Posterior cingulate gyrus (tissue), 11 donors: ENCODE measurements at places on chromosomes 3 and 15.

DNA sequence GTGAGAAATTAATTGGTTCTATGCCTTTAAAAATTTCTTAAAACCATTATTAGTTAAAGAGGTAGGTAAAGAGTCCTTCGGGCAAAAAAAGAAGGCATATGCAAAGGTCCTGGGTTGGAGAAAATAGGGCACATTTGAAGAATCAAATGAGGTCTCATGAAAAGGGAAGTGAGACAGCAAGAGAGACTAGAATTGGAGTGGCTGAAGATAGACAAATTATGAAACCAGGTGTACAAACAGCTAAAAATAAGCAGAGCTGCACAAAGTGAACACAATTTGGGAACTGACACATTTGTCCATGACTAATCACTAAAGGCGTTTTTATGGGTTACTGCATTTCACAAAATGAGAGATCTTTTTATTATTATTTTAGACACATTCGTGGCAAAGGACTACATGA is 581.2 kb downstream of the PYDC2 start:
- no peak for DNase-seq

GRCh38 chr15:71202712-71203111 is 87.4 kb downstream of the THSD4 start:
- DNase-seq, result no peak

DNA sequence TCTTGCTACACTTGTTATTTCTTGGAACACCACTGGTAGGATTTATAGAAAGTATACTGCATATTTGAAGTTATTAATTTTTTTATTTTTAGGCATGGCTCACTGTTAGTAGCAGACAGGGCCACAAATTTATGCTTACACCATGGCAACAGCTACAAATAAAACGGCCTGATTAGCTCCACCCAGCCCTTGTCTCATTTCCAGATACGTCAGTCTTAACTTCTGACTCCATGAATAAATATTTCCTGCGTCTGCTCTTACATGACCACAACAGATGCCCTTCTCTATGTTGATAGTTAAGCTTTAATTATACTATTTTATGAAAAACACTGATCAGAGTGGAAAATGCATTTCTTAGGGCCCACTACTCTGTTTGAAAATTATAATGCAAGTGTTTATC is 62.3 kb upstream of the CPOX start:
- no peak for DNase-seq

- no peak for DNase-seq
Observed at GRCh38 chr15:31379042-31379441, 52.4 kb downstream of the KLF13 start.

DNA sequence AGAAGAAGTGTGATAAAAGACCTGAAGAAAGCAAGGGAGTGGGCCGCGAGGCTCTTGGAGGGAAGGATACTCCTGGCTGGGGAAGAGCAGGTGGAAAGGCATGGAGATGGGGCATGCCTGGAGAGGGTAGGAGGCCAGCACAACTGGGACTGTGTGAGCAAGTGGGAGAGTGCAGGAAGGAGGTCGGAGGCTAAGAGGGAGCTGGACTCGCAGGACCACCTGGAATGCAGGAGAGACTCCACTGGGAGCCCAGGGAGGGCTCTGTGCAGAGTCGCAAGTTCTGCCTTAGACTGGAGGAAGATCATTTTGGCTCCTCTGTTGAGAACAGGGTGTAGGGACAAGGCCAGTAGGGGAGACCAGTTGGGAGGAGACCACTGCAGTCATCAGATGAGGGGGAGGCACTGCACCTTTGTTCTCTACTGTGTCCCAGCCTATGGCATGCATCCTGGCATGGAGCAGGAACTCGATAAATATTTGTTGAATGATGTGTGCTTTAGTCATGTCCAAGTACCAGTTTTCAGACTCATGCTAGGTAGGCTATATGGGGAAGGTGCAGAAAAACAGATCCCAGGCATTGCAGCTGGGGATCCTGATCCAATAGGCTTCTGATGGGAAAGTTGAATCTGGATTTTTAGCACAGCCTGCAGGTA is 13.7 kb downstream of the FAM107A start:
- DNase-seq, result no peak

DNA sequence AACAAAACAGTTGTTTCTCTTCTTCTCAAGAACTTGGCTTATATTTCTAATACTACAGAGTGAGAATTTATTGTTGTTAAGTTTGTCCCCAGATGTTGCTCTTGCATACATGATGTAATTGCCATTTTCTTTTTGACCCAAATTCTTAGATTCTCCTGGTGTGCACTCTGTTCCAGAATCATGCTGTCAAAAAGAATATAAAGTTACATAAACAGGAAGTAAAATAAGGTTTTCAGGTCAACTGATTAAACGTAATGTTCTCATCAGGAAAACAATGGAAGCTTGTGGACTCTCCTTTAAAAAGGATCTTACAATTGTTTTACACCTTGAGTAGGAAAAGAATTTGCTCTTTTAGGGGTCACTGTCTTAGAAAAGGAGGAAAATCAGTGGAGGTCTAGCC is 121.8 kb downstream of the ADAM10 start:
- DNase-seq, result no peak

- no peak for DNase-seq
Observed at GRCh38 chr15:99909592-99910295, 176.5 kb upstream of the LYSMD4 start.

DNA sequence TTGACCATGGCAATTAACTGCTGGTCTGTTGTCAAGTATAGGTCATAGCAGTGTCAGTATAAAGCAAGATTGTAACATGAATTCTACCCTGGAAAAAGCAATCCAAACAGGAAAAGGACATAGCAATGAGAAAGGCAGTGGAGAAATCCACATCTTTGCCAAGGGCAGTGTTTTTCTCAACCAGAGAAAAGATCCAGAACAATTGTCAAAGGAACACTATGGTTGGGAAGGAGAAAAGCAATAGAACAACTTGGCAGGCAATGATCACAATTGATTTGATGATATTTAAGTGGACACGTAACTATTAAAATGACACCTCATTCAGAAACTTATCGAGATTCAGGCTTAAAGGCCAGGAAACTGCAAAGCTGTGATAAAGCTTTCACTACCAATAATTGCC is 271.1 kb downstream of the DIPK2A start:
- DNase-seq, result no peak

- DNase-seq, result peak; percentile 77
Observed at GRCh38 chr3:131733086-131733841, 230.5 kb upstream of the MRPL3 start.

- DNase-seq, result no peak
Observed at GRCh38 chr3:106263011-106263410, 394.2 kb upstream of the CBLB start.

- no peak for DNase-seq
Observed at GRCh38 chr3:123741041-123741511, 143.1 kb downstream of the MYLK start.

DNA sequence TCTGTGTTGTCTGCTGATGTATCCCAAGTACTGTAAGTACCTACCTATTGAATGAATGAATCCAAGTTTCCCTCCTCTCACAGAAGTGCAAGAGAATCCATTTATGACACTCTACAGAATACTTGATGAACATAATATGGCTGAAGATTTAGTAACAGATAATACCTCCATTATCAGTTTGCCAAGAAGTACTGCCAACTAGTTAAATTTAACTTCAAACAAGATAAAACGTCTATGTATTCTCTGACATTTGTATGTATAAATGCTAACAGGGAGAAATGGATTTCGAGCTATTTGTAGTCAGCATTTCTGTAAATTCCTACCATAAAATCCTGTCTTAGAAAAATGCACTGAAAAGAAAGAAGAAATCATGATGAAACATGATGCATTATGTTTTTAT is 217.6 kb downstream of the STT3B start:
- DNase-seq, result no peak

DNA sequence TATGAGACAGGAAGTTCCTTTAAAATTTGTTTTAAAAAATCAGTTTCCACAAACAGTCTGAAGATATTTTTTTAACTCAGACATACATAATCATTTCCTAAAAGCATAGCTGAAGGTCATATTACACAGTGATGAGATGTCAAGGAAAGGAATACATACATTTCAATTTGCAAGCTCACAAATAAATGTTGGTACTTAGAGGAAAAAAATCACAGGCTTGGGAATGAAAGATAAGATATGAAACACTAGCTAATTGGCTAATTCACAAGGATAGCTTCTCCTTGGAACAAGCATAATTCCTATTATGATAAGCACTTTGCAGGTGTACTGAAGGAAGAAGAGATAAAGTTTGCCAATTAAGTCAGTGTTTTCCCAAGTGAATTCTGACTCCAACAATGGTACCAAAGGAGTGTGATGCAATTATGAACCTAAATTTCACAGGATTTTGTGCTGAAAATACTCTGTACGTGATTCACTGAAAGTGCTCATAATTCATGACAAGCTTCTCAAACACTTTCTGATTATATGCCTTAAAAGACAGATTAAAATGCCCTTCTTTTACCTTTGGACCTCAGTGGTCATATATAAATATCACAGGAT is 112.4 kb downstream of the FRMD5 start:
- DNase-seq, result no peak
